Stimulated activated CD8-positive, alpha-beta memory T cell treated with anti-CD3 and anti-CD28 coated beads, Interleukin-7, amount 100 ng/mL, for 1 hour (primary cell): ENCODE measurements at places on chromosomes 7 and 10.

DNA sequence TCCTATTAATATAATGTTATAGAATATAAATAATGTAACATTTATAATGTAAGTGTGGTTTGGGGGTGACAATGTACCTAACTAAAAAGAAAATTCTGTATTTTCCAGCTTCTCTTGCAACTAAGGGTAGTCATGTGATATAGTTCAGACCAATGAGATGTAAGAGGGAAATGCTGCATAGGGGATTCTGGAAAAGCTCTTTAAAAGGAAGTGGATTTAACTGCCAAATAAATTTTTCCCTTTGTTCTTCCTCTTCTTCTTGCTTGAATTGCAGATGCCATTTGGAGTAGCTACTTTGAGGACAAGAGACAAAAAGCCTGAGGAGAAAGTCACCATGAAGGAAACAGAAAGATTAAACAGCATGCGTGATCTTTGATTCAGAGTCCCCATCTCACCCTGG lies 194.3 kb downstream of the PTEN start:
- DNase-seq, result no peak

- no peak for DNase-seq
Measured at GRCh38 chr10:22658745-22659410, 55.5 kb downstream of the PIP4K2A start.

GRCh38 chr7:93985101-93985500 lies 19.1 kb downstream of the BET1 start:
- DNase-seq, result no peak

DNA sequence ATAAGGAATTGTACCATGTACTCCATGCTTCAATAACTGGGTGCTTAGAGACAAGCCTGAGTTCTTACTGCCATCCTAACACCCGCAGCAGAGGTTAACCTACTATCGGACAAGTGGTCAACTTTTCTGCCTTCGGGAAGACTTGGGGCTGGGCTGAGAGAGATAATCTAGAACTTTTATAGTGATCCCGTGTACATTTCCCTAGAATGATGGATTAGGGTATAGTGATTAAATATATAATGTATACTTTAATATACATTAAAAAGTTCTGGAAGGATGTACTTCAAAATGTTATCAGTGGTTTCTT lies 12.2 kb upstream of the HNRNPF start:
- DNase-seq, result no peak

DNA sequence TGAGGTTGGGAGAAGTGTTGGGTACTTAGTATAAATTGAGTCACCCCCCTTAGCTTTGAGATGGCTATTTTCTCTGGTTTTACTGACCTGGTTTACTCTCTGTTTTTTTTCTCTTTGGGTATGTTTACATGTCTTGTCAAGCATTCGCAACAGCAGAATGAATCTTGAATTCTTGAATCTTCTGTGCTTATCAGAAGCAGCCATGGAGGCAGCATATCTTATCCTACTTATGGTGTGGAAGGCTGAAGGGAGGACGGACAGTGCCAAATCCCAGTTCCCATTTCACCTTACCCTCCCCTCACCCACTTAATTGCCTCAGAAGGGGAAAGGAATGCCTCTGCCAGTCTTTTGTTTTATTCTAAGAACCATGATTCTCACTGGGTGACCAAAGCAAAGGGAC lies 3.7 kb downstream of the SND1 start:
- no peak for DNase-seq

GRCh38 chr10:44382131-44382858 lies 2.6 kb downstream of the CXCL12 start:
- no peak for DNase-seq

- DNase-seq, result no peak
Measured at GRCh38 chr7:50629238-50629901, 64.2 kb upstream of the DDC start.

- DNase-seq, result no peak
Measured at GRCh38 chr7:27863880-27864279, 123.9 kb downstream of the TAX1BP1 start.

DNA sequence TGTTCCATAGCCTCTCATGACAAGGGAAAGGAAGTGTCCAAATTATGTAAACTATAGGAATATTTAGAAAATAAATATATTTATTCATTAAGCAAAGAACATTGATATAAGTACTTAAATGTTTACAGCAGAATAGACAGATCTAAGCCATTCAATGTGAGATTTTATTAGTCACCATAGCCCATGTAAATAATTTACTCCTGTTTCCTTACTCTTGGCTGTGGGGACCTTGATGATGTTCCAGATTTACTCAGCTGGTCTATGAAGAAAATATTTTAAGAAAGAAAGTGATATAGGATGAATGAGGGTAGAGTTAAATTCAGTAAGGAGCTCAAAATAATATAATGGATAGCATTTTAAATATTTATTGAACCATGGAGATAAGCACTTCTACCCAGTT lies 442.6 kb upstream of the KLF6 start:
- DNase-seq, result no peak

GRCh38 chr10:67804395-67804678 lies 33.7 kb downstream of the DNAJC12 start:
- DNase-seq, result no peak

DNA sequence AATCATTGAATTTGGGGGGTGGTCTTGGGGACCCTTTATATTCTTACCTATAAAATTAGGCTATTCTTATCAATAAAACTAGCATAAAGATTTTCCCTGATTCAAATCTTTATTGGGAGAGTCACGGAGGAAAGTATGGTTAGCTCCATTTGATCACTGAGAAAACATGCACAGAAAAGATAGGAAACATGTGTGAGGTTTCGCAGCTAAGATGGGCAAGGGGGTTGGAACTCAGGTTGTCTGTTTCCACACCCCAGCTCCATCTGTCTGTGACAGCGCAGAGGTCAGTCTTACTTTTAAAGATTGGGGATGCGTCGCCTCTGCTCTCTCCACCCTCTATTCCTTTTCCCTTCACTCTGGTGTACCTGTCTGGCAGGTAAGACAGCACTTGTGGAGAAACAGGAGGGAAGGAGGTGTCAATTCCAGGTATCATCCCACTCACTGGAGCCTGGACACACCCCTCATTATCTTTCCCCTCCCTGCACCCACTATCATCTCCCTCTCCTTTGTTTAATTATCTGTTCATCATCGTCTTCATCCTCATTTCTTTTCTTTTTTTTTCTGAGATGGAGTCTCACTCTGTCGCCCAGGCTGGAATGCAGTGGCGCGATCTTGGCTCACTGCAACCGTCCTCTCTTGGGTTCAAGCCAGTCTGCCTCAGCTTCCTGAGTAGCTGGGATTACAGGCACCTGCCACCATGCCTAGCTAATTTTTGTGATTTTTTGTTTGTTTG lies 2.4 kb upstream of the DENND10 start:
- DNase-seq, result no peak

DNA sequence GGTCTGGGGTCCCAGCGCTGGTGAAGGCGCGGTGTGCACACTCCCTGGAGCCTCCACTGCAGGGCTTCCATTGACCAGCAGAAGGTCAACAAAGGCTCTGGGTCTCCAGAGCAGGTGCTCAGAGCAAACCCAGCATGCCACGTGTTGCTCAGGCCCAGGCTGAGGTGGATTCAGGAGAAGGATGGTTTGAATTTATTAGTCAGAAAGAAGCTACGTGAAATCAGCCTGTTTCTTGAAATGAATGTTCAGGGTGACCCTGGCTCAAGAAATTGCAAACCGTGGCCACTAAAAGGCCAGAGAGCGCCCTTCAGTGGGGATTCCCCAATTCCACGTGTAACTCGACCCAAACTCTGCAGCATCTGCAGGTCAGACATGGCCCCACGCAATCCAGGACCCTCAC lies 82.7 kb upstream of the PFKP start:
- no peak for DNase-seq

DNA sequence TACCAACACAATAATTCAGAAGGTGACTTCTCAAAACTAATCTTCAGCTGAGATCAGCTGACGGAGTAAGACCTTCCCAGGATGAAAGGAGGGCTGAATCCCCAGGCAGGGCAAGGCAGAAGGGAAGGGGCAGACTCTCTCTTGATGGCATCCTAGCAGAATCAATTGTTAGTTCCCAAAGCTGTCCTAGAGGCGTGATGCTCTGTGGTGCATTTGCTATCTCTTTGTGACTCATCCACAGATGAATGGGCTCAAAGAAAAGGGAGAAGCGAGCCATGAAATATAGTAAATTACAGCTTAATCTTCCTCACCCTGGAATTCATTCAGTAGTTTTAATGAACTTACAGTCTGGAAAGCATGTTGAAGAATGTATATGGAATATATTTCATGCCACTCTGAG lies 37.2 kb downstream of the PDE1C start:
- no peak for DNase-seq

DNA sequence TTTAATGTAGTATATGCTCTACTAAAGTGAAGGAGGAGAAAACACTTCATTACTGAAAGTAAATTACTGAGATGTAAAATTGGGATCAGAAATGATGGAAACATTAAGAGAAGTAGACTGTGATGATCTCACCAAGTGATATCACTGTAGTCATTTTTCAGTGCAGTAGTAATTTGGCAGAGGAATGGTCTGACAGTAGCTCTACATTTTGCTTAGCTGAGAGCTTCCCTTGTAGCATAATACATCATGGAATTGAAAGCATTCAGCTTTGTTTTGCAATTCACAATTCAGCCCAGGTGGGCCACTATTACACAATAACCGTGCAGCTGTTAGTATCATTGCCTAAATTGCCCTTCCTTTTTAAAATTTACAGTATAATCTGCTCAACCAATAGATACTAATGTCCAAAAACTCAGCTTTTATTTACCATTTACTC lies 19.4 kb upstream of the CABCOCO1 start:
- DNase-seq, result no peak

GRCh38 chr10:87635498-87636312 lies 24.0 kb upstream of the PAPSS2 start:
- no peak for DNase-seq

GRCh38 chr7:53624356-53624755 lies 588.9 kb downstream of the POM121L12 start:
- no peak for DNase-seq

- no peak for DNase-seq
Measured at GRCh38 chr10:33102071-33102470, 144.0 kb upstream of the ITGB1 start.

DNA sequence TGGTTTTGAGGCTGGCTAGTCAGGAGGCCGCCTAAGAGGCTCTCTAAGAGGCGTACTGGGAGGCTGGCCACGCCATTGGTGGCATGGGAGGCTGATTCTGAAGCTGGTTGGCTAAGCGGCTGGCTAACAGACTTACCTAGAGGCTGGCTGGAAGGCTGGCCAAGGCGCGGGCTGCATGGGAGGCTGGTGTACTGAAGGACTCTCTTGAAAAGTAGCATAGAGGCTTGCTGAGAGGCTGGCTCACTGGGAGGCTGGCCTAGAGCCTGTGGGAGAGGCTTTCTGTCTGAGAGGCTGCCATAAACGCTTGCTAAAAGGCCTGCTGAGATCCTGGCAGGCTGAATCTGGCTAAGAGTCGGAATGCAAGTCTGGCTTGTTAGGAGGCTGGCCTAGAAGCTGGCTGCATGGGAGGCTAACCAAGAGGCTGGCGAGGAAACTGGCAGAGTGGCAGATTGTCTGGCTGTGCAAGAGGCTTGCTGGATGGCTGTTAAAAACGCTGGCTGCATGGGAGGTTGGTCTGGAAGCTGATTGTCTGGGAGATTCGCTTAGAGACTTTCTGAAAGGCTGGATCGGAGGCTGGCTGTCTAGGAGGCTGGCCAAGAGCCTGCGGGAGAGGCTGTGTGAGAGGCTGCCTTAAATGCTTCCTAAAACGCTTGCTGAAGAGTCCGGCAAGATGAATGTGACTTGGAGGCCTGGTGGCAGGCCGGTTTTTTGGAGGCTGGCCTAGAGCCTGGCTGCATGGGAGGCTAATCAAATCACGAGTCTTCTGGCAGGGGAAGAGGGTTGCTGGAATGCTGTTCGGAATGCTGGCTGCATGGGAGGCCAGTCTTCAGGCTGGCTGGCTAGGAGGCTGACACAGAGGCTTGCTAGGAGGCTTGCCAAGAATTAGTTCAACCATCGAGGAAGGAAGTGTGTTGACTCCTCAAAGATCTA lies 134.2 kb downstream of the OR13A1 start:
- no peak for DNase-seq

DNA sequence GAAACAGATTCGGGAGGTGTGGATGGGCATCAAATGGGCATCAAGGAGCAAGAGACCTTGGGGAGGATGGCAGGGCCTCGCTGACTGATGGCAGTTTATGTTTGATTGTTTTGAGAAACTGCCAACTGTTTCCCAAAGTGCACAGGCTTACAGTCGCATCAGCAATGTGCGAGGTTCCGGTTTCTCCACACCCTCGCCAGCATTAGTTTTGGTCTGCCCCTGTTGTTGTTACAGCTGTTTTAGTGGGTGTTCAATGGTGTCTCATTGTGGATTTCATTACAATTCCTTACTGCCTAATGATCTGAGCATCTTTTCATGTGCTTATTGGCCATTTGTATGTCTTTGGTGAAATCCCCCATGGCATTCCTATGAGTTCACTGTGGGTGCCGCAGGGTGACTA lies 24.4 kb downstream of the AKR1E2 start:
- no peak for DNase-seq

DNA sequence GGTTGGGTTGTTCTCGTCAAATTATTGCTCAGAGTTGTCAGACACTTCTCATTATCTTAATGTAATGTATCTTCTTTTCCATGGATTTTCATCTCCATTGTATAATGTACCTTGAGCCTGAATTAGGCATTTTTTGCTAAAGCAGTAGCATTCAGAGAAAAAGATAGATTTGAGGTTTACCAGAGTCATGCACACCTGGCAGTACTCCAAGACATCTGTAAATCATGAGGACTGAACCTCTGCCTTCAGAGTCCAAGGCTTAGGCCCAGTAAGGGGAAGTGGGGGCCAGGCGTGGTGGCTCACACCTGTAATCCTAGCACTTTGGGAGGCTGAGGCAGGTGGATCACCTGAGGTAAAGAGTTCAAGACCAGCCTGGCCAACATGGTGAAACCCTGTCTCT lies 624.3 kb upstream of the MBL2 start:
- no peak for DNase-seq

- DNase-seq, result no peak
Measured at GRCh38 chr7:30914596-30914995, 2.9 kb downstream of the AQP1 start.

DNA sequence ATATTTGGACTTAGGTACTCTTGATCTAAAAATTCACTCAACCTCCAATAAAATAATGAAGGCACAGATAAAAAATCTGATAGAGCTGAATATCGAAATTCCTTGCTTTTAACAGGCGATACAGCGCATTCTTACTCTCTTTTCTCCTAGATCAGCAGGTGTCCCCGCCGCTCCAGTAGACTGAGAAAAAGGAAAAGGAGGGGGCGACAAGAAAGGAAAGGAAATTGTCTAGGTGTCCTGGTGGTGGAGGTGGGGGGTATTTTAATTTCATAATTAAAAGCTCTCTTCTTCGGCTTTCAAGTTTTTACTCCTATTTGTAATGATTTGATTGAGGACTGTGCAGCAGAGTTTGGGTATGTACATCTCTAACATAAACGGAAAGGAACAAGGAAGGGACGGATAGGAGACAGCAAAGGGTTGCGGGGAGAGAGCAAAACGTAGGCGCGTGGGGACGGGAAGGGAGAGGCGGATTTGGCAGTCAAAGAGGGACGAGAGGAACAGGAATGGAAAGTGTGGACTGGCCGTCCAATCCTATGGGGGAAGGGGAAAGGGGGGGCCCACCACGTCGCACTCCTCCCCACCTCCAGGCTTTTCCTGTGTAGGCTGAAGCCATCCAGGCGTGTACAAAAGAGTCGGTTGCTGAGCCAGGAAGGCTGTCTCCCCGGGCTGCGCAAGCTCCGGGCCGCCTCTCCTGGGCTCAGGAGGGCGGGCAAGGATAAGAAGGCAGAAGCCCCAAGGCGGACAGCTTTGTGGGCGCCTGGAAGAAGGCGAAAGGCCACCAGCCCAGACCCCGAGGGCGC lies 875 bp upstream of the HECTD2 start:
- no peak for DNase-seq

- DNase-seq, result no peak
Measured at GRCh38 chr10:107280293-107280692, 115.8 kb upstream of the SORCS1 start.
